ENCODE measurements at places on chromosomes 4 and X. TPM values are rescaled to one million over a fixed set of nuclear protein-coding genes. Genes with fewer than 3 reads are reported as not detected.

GRCh38 chr4:54545663-54546424 lies 111.9 kb upstream of the KIT start:
- no peaks in the 10 kb centered on the region for H3K36me3 ChIP-seq
- no peak overlapping the region for H3K4me3 ChIP-seq
- DNase-seq, result no peak
- H3K27ac ChIP-seq, result no peak overlapping the region

GRCh38 chr4:48370260-48371134 lies 29.2 kb downstream of the SLAIN2 start:
- H3K4me3 ChIP-seq, result no peak overlapping the region
- H3K27me3 ChIP-seq, result no peaks in the 10 kb centered on the region
- DNase-seq, result no peak
- H3K27ac ChIP-seq, result no peak overlapping the region
- peaks cover 13% of the 10 kb centered on the region for H3K4me1 ChIP-seq
- H3K36me3 ChIP-seq, result no peaks in the 10 kb centered on the region

The KCNIP4 gene
- not detected for total RNA-seq

GRCh38 chr4:124642846-124643245 lies 69.7 kb downstream of the ANKRD50 start:
- H3K27ac ChIP-seq, result no peak overlapping the region
- no peaks in the 10 kb centered on the region for H3K27me3 ChIP-seq
- no peak for DNase-seq
- no peaks in the 10 kb centered on the region for H3K36me3 ChIP-seq
- no peaks in the 10 kb centered on the region for H3K4me1 ChIP-seq
- H3K4me3 ChIP-seq, result no peak overlapping the region
